Placental epithelial cell (primary cell): ENCODE measurements at places on chromosomes 6 and 20. TPM values are rescaled to one million over a fixed set of nuclear protein-coding genes. Genes with fewer than 3 reads are reported as not detected.

Gene MYBL2
- total RNA-seq, result 6.3 and 45.0 TPM in 2 replicates

Gene HCK
- total RNA-seq, result not detected in 2 replicates

Gene SPATS1
- total RNA-seq, result not detected in 2 replicates

Gene C6orf58
- not detected in 2 replicates for total RNA-seq

Gene HDAC2
- total RNA-seq, result 57.6 and 80.5 TPM in 2 replicates
